Activated naive CD8-positive, alpha-beta T cell treated with anti-CD3 and anti-CD28 coated beads for 36 hours (primary cell): ENCODE measurements at places on chromosomes 7 and 10.

- no peak for DNase-seq
Observed at GRCh38 chr10:43267811-43268210, 946 bp upstream of the RASGEF1A start.

GRCh38 chr10:103840740-103841070, 14.7 kb downstream of the SH3PXD2A start:
- DNase-seq = no peak

DNA sequence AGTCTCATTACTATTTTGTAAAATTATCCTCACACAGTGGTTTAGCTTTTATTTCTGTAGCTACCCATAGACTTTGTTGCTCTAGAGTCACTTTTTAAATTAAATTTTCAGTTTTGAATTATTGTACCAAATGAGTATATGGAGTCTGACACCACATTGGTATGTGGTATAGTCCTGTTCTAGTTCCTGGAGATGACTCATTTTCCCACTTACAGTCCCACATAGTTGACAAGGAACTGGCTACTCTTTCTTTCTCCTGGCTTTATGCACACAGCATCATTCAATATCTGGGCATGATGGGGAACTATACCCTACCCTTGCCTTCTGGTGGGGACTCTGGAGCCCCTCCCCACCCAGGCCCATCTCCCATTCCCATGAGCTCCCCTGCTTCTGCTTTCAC, 92.6 kb upstream of the RAB11FIP2 start:
- DNase-seq = no peak

DNA sequence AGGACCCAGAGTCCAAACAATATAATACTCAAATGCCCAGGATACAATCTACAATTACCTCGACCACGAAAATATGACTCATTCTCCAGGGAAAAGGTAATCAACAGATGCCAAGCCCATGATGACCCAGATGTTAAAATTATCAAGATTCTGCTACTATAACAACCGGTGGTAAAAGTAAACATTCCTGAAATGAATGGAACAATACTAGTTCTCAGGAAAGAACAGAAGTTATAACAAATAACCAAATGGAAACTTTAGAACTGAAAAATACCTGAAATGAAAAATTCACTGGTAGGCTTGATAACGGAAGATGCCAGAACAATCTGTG, 34.1 kb upstream of the GUSB start:
- no peak for DNase-seq

- DNase-seq = no peak
Observed at GRCh38 chr7:27746978-27747377, 7.0 kb downstream of the TAX1BP1 start.
